ENCODE measurements at places on chromosomes 7 and 10. TPM values are rescaled to one million over a fixed set of nuclear protein-coding genes. Genes with fewer than 3 reads are reported as not detected.

The LLCFC1 gene
- total RNA-seq: not detected

DNA sequence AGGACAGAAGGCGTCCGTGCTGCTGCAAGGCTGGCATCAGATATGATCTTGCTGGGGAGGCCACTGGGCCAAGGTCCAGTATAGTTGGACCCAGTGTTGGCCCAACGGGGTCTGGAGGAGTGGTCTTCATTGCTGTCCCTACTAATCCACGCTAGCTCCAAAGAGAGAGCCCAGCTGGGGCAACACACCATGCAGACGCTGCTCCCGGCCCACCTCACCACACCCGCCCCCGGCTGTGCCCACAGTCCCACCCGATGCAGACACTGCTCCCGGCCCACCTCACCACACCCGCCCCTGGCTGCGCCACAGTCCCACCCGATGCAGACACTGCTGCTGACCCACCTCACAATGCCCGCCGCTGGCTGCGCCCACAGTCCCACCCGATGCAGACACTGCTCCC, 121.5 kb downstream of the VIPR2 start:
- H3K4me3 ChIP-seq: no peak overlapping the region
- no peak overlapping the region for H3K27ac ChIP-seq
- H3K27me3 ChIP-seq: no peaks in the 10 kb centered on the region
- H3K4me1 ChIP-seq: peaks cover 6% of the 10 kb centered on the region
- DNase-seq: no peak

- H3K27me3 ChIP-seq: no peaks in the 10 kb centered on the region
- H3K4me1 ChIP-seq: peaks cover 37% of the 10 kb centered on the region
- peaks cover 48% of the 10 kb centered on the region for H3K36me3 ChIP-seq
Measured at GRCh38 chr10:109886037-109886780, 37.1 kb downstream of the XPNPEP1 start.

DNA sequence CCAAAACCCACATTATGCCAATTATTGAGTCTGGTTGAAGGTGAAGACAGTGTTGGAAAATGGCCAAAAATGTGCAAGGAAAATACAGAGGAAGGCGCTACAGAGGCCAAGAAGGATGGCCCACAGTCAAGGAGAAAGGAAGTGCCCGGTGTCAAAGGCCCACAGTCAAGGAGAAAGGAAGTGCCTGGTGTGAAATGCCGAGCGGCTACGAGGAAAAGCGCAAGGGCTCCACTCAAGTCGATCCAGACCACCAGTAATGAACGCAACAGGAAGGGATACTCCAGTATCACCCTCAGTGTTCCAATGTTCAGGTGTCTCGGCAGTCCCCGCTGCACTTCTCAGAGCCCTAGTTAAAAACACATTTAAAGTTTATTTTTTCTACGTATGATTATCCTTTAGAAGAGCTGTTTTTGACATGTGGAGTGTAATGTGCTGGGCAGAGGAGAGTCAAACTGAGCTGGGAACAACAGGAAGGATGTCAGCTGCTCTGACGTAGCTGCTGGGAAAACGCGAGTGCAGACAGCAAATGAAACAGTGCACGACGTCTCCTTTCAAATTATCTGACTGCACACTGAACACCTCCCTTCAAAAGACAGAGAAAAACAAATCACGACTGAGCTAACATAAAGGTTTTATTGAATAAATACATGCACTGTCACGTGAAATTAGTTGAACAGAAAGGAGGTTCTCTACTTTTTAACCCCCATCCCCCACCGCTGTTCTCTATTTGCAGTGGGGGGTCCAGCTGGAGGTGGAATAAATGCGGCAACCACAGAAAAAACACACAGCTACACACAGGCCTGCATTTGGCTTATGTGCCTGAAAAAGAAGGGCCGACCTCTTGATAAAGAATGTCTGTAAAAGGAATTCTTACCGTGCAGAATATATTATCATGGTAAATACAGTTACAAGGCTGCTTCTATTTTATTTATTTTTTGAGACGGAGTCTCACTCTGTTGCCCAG, 26.1 kb upstream of the NCAPG2 start:
- H3K4me1 ChIP-seq: peaks cover 17% of the 10 kb centered on the region
- H3K27ac ChIP-seq: no peak overlapping the region
- no peak for DNase-seq
- no peak overlapping the region for H3K4me3 ChIP-seq

The ZNF277 gene
- total RNA-seq: 21.2 TPM

- H3K27ac ChIP-seq: no peak overlapping the region
- no peak overlapping the region for H3K4me3 ChIP-seq
- H3K36me3 ChIP-seq: no peaks in the 10 kb centered on the region
Measured at GRCh38 chr10:98062424-98062823, 32.0 kb upstream of the CRTAC1 start.

DNA sequence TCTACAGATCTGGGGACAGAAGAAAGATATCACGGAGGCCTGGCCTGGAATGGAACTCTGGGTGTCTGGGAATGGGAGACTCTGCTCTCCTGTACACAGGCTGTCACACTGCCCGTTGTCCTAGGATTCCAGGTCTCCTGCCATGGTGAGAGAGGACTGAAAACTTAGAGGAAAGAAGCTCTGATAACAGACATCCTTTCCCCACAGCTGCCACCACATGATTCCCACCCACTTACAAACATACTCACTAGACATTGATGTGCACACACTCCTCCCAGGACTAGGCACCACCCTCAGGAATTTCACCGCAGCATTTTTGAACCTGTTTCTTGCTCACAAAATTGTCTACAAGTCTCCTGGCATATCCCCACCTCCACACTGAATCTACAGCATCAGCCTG, 5.7 kb downstream of the ZNF92 start:
- no peaks in the 10 kb centered on the region for H3K27me3 ChIP-seq
- H3K27ac ChIP-seq: no peak overlapping the region
- H3K4me1 ChIP-seq: peaks cover 63% of the 10 kb centered on the region

The PRKG1 gene
- total RNA-seq: not detected

DNA sequence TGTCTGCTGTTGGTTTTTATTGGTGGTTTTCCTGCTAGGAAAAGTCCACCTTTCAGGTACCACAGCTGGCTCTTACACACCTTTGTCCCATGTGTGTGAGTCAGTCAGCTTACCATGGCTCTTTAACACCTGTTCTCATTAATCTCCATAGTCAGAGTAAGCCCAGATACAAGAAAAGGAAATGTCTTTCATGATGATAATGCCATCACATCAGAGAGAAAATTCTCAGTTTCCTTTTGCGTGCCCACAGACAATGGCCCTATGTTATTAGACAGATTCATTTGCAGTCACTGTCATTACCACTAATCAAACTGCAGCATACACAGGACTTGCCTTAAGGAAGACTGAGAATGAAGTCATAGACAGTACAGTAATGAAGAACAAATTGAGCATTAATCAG, 1583.6 kb upstream of the LRRTM3 start:
- H3K27me3 ChIP-seq: no peaks in the 10 kb centered on the region
- no peaks in the 10 kb centered on the region for H3K4me1 ChIP-seq
- no peaks in the 10 kb centered on the region for H3K36me3 ChIP-seq
- no peak overlapping the region for H3K27ac ChIP-seq
- H3K4me3 ChIP-seq: no peak overlapping the region

- no peak overlapping the region for H3K4me3 ChIP-seq
- no peaks in the 10 kb centered on the region for H3K36me3 ChIP-seq
- H3K4me1 ChIP-seq: no peaks in the 10 kb centered on the region
- DNase-seq: no peak
- peaks cover 9% of the 10 kb centered on the region for H3K27me3 ChIP-seq
Measured at GRCh38 chr7:36005293-36005692, 147.8 kb upstream of the EEPD1 start.

DNA sequence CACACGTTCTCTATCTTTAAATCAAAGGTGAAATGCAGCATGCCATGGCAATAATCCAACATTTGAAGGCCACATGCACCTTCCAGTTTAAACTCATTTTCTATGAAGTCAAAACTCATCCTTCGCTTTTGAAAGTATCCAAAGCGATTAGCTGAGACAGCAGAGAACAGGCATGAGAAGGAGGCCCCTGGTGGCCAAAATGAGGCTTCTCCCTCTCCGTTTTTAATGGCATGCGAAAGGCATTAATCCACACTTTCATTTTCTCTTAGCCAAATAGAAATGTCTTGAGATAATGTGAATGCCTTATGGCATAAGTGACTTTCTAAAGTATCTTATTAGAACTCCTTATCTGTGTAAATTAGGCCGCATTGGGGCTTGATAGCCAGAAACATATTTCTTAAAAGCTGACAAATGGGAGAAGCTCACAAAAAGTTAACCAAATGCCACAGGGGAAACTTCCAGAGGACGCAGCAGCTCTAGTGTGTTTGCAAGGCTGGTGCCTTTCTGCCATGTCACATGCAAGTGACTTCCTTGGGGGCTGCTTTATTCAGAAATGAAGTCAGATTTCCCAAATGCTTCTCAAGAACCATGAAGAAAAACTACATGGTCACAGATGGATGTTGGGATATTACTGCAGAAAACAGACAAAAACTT, 1189.6 kb downstream of the SORCS1 start:
- H3K27me3 ChIP-seq: no peaks in the 10 kb centered on the region
- H3K27ac ChIP-seq: no peak overlapping the region
- H3K4me3 ChIP-seq: no peak overlapping the region
- no peaks in the 10 kb centered on the region for H3K4me1 ChIP-seq
- DNase-seq: no peak
- no peaks in the 10 kb centered on the region for H3K36me3 ChIP-seq

DNA sequence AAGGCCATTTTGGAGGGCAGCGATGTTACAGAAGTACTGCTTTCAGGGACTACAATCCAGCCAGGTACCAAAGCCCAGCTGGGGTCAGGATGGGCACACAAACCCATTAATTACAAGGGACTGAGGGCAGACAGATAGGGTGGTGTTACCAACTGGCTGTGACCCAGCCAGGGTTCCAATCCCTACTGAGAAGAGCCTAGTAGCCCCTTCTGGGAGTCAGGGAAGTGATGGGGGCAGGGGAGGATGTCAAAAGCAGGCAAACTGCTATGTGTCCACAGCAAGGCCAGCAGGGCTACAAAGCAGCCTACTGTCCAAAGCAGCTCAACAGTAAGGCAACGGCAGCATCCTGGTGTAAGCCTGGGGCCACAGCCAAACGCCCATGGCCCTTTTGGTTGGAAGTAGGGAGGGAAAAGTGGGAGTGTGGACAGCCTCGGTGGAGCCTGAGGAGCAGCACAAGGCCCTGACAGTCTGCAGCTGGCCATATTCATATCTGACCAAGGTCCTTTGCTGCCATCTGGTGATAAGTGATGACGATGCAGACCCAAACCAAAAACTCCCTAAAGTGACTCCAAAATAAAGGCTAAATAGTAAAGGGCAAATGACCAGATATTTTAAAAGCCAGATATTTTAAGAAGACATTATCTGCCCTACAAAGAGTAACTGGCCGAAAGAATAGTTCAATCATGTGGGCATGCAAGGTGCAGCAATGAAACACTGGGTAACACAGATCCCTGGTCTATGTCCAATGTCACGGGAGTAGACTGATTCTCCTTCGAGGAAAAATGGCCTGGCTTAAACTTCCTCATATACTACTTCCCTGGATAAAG, 56.9 kb downstream of the XPNPEP1 start:
- no peak overlapping the region for H3K27ac ChIP-seq
- no peaks in the 10 kb centered on the region for H3K4me1 ChIP-seq
- no peak for DNase-seq
- no peaks in the 10 kb centered on the region for H3K27me3 ChIP-seq
- peaks cover 79% of the 10 kb centered on the region for H3K36me3 ChIP-seq
- no peak overlapping the region for H3K4me3 ChIP-seq

GRCh38 chr10:75592151-75592787, 160.8 kb downstream of the LRMDA start:
- H3K36me3 ChIP-seq: no peaks in the 10 kb centered on the region
- no peak overlapping the region for H3K4me3 ChIP-seq
- no peak for DNase-seq
- peaks cover 3% of the 10 kb centered on the region for H3K27me3 ChIP-seq
- no peaks in the 10 kb centered on the region for H3K4me1 ChIP-seq

DNA sequence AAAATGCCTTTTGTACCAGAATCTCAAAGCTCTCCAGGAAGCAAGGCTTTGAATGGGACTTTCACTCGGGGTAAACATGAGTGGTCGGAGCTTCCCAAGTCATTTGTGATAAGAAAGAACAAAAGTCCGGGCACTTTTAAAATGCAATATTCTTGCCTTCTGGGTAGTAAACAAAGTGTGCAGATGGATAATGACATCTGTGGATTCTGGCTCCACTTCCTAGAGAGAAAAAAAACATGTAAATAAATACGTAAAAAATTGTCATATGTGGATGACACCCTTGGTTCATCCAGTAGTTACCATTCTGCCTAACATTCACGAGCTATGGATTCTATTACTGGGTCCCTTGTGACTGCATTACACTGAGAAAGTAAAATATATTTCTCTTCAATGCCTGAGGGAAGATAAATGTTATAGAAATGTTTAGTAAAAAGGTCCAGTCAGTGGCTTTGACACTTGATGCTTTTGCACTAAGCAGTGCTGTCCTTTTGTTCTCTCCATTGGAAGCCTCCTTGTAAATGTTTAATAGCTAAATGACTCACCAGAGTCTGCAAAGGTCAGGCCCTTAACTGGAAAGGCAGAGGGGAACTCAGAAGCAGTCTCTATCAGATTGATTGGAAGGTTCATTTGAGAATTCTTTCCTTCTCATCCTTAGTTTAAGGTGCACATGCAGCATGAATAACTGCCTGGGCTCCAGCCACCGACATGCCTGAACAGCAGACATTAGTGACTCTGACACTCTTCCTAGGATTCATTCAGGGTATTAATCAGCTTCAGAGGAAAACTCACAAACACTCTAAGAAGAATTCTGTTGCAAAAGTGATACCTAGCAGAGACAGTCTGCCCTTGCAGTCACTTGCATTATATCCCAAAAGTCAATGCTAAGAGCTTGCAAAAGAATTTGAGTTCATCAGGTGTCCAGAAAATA, 11.7 kb upstream of the EDRF1 start:
- H3K27me3 ChIP-seq: peaks cover 7% of the 10 kb centered on the region
- no peaks in the 10 kb centered on the region for H3K36me3 ChIP-seq
- no peak for DNase-seq
- H3K4me3 ChIP-seq: no peak overlapping the region

DNA sequence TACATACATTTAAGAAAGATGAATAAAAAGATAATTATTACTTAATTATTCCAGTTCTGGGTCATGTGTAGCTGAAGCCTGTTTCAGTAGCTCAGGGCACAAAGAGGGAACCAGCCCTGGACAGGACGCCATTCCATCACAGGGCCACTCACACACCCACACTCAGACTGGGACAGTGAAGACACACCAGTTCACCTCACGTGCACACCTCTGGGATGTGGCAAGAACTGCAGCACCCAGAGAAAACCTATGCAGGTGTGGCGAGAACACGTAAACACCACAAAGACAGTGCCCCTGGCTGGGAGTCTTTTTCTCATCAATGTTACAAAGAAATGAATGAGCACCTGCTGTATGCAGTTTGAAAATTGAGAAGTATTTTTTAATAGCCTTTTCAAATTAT, 1.6 kb upstream of the IDI1 start:
- peaks cover 41% of the 10 kb centered on the region for H3K36me3 ChIP-seq
- H3K4me1 ChIP-seq: peaks cover 65% of the 10 kb centered on the region
- H3K27ac ChIP-seq: peak overlapping the region; percentile 79
- peak overlapping the region; percentile 92 for H3K4me3 ChIP-seq

DNA sequence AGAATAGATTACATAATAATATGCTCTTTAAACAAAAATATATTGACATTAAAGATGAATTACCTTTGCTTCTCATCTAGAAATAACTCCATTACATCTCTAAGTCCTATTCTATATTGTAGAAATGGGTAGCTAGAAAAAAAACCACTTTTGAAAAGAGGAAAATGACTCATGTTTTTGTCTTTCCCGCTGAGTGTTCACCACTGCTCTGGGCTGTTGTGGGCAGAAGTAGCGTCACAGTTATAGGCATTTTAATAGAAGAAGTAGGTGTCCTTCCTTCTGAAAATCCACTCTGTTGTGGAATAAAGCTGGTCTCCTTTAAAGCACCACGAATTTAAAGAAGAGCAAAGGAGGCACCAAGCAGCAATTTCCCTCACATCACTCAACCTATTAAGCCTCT, 117.6 kb upstream of the NFE2L3 start:
- no peak for DNase-seq
- peaks cover 4% of the 10 kb centered on the region for H3K4me1 ChIP-seq
- no peak overlapping the region for H3K27ac ChIP-seq
